ENCODE measurements at places on chromosomes 11 and 22.

GRCh38 chr22:23256986-23257888 lies 76.9 kb downstream of the BCR start:
- peaks cover 38% of the 10 kb centered on the region for H3K36me3 ChIP-seq
- H3K4me1 ChIP-seq: no peaks in the 10 kb centered on the region
- no peaks in the 10 kb centered on the region for H3K27me3 ChIP-seq
- DNase-seq: no peak
- H3K4me3 ChIP-seq: no peak overlapping the region

DNA sequence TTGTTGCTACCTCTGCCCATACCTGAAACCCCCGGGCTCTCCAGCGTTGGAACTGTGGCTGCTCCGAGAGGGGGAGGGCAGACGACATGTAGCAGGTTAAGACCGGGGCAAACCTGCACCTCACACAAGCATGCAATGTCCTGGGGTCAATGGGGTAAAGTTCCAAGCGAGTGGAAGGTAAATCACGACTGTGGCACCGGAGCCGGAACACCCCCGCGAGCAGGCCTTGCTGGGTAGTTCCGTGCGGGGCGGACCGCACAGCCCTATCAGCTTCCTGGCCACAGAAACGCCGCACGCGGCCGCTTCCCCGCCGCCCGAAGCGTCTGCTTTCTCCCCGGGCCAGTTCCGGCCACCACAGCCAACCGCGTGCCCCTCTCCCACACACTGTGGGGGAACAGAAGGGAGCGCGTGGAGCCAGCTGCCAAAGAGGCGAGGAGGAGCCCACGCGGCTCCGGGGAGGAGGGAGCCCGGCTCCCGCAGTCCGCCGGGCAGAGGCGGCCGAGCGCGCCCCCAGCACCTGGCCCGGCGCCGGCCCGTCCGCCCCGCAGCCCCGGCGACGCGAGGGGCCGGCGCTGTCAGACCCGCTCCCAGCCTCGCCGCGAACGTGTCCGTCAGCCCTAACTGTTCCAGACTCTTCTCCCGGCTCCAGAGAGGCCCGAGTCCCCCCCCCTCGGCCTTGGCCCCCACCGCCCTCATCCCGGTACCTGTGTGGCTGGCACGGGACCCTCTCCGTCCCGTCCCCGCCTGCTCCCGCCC lies 1.6 kb downstream of the SPTBN2 start:
- peak overlapping the region; percentile 72 for H3K4me3 ChIP-seq
- peak; percentile 61 for DNase-seq
- H3K4me1 ChIP-seq: peaks cover 15% of the 10 kb centered on the region
- H3K27ac ChIP-seq: no peak overlapping the region
- peaks cover 32% of the 10 kb centered on the region for H3K27me3 ChIP-seq

DNA sequence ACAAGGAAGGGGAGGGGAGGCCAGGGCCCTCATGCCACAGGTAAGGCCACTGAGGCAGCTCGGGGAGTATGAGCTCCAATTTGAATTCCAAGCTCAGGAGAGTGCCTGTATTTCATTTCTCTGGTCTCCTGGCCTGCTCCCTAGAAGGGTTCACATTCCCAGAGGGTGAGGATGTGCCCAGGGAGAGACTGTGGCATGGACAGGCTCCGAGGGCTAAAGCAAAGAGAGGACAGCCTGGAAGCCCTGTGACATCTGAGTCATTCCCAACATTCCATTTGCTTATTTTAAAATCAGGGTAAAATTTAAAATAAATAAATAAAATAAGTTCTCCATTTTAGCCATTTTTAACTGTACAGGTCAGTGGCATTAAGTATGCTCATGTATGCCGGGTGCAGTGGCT lies 18.6 kb upstream of the FOLR1 start:
- H3K4me3 ChIP-seq: no peak overlapping the region
- no peaks in the 10 kb centered on the region for H3K4me1 ChIP-seq
- no peaks in the 10 kb centered on the region for H3K27me3 ChIP-seq
- H3K36me3 ChIP-seq: no peaks in the 10 kb centered on the region

DNA sequence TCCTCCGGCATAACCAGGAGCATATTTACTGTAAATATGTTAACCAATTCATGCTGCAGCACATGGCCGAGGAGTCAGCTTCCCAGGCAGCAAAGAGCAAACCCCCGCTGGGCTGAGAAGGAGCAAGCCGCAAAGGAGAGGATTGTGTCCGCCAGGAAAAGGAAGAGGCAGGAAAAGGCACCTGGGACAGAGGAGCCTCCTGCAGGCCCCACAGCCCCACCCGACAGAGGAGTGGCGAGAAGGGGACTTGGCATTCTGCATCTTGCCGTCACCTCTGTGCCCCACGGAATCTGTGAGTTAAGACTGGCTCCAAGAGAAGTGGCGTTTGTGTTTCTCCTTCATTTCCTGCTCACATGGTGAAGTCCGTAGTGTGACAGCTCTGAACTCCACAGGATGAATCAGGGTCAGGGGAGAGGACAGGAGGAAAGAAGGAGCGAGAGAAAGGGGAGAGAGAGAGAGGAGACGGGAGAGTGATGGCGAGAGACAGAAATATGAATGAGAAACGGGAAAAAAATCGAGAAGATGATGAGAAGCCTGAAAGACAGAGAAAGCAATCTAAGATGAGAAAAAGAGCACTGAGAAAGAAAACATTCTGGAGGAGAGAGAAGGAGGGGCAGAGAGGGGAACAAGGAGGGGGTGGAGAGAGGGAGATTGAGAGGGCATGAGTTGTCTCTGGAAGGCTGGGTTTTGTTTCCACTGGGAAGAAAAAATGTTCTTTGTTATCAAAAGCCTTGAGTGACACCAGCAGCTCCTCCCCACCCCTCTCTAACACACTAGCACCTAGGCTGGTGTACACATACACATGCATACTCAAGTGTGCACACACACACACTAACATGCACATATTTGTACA lies 489.6 kb downstream of the MN1 start:
- no peak overlapping the region for H3K4me3 ChIP-seq
- H3K27me3 ChIP-seq: no peaks in the 10 kb centered on the region
- no peaks in the 10 kb centered on the region for H3K36me3 ChIP-seq
- no peak for DNase-seq

DNA sequence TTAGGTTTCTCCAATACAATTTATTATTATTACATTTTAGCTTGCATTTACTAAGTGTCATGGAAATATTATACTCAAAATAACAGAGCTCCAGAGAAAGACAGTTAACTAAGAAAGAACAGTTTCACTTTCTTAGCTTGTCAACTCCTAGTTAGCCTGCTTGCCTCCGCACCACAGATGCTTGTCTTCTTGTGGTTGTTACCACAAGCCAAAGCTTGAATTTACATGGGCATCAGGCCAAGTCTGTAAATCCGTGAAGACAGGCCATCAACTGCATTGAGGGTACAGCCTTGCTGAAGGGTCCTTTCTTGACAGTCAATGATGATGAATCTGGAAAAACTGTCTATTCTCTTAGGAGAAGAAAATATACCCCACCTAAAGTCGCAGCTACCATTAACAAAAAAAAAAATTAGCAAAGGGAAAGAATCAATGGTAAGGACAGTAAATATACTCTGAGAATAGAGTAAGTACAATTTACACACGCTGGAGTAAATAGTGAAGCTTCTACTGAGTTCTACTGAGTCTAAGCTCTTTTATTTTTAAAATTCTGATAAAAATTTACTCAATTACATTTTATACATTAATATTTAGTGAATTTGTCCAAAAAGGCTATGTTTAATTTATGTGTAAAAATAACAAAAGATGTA lies 15.6 kb upstream of the DENND5A start:
- peaks cover 10% of the 10 kb centered on the region for H3K4me1 ChIP-seq
- H3K27me3 ChIP-seq: no peaks in the 10 kb centered on the region
- peak; percentile 62 for DNase-seq
- no peak overlapping the region for H3K4me3 ChIP-seq

- H3K4me1 ChIP-seq: no peaks in the 10 kb centered on the region
- no peak overlapping the region for H3K27ac ChIP-seq
- no peaks in the 10 kb centered on the region for H3K27me3 ChIP-seq
- no peaks in the 10 kb centered on the region for H3K36me3 ChIP-seq
- no peak for DNase-seq
Measured at GRCh38 chr11:2100361-2101170, 38.6 kb downstream of the IGF2 start.

- H3K27me3 ChIP-seq: no peaks in the 10 kb centered on the region
- no peaks in the 10 kb centered on the region for H3K4me1 ChIP-seq
- DNase-seq: no peak
- no peak overlapping the region for H3K4me3 ChIP-seq
Measured at GRCh38 chr11:86905252-86905651, 49.9 kb downstream of the FZD4 start.

- H3K27me3 ChIP-seq: no peaks in the 10 kb centered on the region
- peak within 1 kb of the TSS; percentile 93 for H3K4me3 ChIP-seq
- H3K27ac ChIP-seq: peak within 1 kb of the TSS; percentile 98
- H3K4me1 ChIP-seq: peaks cover 10% of the 10 kb centered on the region
- no peaks in the 10 kb centered on the region for H3K36me3 ChIP-seq
Measured at GRCh38 chr11:65711785-65712632, at the start of gene KAT5. KAT5 (plus strand) TSS chr11:65712252; CDS start chr11:65712268, 16 bp downstream.

DNA sequence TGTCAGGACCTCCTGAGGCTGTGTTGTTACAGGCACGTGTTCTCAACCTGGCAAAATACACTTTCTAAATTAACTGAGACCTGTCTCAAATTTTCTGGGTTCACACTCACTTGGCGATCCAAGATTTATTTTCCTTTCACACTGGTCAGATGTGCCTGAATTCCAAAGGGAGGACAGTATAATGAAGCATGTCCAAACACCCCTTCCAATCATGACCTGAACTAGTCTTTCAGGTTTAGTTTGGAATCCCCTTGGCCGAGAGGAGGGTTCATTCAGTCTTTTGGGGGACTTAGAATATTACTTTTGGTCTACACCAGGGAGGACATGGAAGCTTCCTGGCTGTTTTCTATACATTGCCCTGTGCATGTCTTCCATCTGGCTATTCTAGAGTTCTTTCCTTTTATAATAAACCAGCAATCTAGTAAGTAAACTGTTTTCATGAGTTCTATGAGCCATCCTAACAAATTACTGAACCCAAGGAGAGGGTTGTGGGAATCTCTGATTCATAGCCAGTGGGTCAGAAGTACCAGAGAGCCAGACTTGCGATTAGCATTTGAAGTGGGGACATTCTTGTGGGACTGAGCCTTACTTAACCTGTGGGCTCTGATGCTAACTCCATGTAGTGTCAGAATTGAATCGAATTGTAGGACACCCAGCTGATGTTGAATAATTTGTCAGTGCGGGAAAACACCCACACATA lies 14.8 kb upstream of the TMEM216 start:
- DNase-seq: no peak
- H3K27ac ChIP-seq: no peak overlapping the region

GRCh38 chr11:118015385-118015841 lies 29.2 kb downstream of the IL10RA start:
- H3K27ac ChIP-seq: peak overlapping the region; percentile 35
- no peak overlapping the region for H3K4me3 ChIP-seq
- no peaks in the 10 kb centered on the region for H3K27me3 ChIP-seq
- H3K4me1 ChIP-seq: peaks cover 66% of the 10 kb centered on the region

GRCh38 chr11:39149214-39149613 lies 2310.2 kb downstream of the LRRC4C start:
- no peak for DNase-seq
- H3K27ac ChIP-seq: no peak overlapping the region
- no peaks in the 10 kb centered on the region for H3K36me3 ChIP-seq
- no peaks in the 10 kb centered on the region for H3K4me1 ChIP-seq
- H3K27me3 ChIP-seq: no peaks in the 10 kb centered on the region
- H3K4me3 ChIP-seq: no peak overlapping the region

- H3K4me1 ChIP-seq: peaks cover 6% of the 10 kb centered on the region
- no peak for DNase-seq
- no peaks in the 10 kb centered on the region for H3K36me3 ChIP-seq
- H3K4me3 ChIP-seq: no peak overlapping the region
Measured at GRCh38 chr22:21009638-21010425, 5.1 kb upstream of the P2RX6 start.

DNA sequence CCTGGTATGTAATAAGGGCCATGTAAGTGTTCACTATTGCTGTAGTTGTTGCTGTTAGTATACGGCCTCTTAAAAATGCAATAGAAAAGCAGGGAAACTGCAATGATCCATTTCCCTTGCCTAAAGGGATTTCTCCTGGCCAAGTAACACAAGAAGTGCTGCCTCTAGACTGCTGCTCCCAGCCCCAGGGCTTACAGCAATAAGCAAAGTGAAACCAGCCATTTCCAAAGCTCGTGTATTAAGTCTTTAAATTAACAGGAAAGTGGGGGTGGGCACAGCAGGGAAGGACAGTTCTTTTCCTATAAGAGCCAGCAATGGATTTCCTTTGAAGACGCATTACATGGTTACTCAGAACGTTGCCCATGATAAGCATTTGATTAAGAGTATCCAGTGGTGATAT lies 36.9 kb upstream of the WT1 start:
- H3K4me3 ChIP-seq: no peak overlapping the region
- DNase-seq: no peak
- no peaks in the 10 kb centered on the region for H3K36me3 ChIP-seq
- no peak overlapping the region for H3K27ac ChIP-seq

DNA sequence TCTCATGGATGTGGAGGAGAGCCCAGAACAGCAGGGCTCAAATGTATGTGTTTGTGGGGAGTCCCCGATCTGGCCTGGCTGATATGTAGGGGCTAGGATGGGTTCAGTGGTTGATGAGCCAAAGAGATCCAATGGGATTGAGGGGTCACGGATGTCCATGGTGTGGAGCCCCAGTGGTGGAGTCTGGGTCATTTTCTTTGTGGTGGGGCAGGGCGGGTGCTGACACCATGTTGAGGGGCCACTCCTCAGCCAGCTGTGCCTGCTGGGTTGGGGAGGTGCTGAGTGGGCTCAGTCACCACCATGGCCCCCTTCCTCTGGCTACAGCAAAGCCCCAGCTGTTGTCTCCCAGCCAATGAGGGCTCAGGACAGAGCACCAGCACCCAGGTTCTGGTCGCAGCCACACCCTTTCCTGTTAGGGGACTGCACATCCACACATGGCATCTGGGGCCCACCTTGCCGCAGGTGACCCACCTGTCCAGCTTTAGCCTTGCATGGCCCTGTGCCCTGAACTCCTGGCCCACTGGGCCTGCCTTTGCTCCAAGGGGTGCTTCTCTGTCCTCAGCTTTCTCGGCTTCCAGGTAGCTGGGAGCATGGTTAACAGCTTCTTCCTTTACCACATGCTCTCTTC lies 3.2 kb upstream of the GNAZ start:
- no peaks in the 10 kb centered on the region for H3K36me3 ChIP-seq
- no peak overlapping the region for H3K27ac ChIP-seq
- peaks cover 32% of the 10 kb centered on the region for H3K4me1 ChIP-seq
- H3K4me3 ChIP-seq: no peak overlapping the region
- H3K27me3 ChIP-seq: no peaks in the 10 kb centered on the region
- no peak for DNase-seq

Data from B cell (primary cell).